Pancreas (tissue), 10 donors: ENCODE measurements at places on chromosomes 13 and 19. TPM values are rescaled to one million over a fixed set of nuclear protein-coding genes. Genes with fewer than 3 reads are reported as not detected.

DNA sequence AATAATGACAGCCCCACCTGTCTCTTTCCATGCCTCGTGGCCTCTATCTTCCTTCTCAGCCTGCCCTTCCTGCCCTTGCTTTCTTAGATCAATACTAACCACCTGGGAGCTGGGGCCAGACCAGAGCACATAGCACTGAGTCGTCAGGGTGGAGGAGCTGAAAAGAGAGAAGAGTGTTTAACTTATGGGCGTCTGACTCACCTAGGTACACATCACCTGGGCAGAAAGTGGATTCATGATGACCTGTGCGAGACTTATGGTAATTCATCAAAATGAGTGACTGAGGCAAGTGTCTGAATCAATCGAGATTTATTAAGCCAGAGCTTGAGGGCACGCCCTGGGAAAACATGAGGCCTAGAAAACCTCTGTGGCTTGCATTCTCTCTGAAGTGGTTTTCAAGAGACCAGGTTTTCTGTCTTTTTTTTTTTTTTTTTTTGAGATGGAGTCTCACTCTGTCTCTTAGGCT lies 19.2 kb downstream of the CEACAM6 start:
- no peak for DNase-seq

The WDR88 gene
- total RNA-seq = not detected

GRCh38 chr13:48978942-48979601 lies 3.4 kb downstream of the FNDC3A start:
- DNase-seq = no peak

The ONECUT3 gene
- not detected for total RNA-seq
